T-helper 1 cell (primary cell): ENCODE measurements at places on chromosomes 4 and X.

DNA sequence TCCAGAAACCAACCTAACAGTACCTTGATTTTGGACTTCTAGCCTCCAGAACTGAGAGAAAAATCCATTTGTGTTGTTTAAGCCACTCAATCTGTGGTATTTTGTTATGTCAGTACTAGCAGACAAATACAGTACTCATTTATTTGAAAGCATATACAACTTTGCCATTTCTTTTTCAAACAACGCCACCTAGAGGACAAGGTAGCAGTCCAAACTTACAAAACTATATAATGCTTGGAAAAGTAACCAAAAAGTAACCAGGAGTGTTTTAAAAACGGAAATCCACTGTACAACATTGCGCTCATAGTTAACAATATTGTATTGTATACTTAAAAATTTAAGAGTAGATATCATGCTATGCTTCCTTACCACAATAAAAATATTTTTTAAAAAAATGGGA, 37.0 kb upstream of the FGF13 start:
- DNase-seq: no peak

DNA sequence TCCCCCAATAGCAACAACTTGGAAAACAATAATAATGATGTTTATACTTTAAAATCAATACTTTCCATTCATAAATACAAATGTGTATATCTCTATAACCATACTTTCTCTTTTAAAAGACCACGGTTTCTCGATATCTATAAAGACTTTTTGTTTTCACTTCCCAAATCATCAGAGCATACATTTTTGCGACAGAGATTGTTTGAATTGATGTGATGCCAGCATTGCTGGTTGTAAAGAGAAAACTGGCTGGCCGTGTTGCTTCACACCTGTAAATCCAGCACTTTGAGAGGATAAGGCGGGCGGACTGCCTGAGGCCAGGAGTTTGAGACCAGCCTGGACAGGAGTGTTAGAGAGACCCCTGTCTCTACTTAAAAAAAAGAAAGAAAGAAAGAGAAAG, 77.6 kb upstream of the ZNF518B start:
- DNase-seq: no peak

GRCh38 chrX:16750136-16750535, 30.7 kb downstream of the SYAP1 start:
- DNase-seq: no peak

DNA sequence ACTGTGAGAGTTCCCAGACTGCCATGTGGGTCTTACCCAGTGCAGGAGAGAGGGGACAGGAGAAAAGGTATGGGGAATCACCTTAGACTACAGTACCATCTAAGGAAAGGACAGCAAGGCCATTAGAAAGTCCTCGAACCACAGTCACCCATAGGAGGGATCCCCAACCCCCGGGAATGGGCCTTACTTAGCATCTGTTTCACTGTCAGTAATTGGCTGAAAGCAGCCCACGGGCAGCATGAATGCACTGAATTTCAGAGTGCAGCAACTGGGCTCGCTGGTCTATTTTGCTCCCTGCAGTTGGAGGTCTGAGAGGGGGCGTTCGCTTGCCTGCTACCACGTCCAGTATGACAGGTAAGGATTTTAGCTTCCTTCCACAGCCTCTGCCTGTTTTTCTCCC, 50.4 kb upstream of the KLHL8 start:
- no peak for DNase-seq

DNA sequence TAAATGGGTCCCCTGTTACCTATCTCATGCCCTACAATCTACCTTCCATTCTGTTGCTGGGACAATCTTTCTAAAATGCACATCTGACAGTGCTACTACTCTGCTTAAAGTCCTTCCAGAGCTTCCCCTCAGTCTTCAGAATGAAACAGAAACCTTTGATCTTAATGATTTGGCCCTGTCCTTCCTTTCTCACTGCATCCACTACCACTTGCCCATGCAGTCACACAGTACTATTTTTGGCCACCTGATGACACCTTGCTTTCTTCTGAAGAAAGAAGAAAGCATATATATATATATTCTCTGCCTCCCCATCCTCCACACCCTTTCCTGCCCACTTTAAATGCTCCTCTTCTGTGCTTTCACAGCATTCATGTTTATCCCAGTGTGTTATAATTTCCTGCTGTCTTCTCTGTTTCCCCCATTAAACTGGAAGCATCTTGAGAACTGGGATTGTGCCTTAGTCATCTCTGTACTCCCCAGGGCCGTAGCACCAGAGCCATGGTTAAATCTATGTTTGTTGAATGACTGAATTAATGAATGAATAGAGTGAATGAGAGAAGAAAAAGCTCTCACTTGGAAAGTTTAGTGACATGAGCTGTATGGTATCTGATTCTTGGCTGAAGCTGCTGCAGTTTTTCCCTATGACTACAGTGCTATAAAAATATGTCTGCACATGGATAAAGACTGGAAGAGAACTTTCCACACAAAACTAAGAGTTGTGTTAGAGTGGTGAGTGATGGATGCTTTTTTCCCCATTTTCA, 56.2 kb downstream of the RTL9 start:
- no peak for DNase-seq

GRCh38 chrX:14630733-14631132, 101.4 kb downstream of the GLRA2 start:
- DNase-seq: no peak

DNA sequence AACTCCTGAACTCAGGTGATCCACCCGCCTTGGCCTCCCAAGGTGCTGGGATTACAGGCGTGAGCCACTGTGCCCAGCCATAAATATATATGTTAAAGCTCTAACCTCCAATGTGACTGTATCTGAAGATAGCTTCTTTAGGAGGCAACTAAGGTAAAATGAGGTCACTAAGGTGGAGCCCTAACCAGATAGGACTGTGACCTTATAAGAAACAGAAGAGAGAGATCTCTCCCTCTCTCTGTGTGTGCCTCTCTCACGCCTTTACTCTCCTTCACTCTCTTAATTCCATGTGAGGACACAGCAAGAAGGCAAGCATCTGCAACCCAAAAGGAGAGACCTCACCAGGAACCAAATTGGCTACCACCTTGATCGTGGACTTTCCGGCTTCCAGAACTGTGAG, 926 bp upstream of the MAGIX start:
- no peak for DNase-seq

- DNase-seq: no peak
These were observed 228.1 kb downstream of the ZNF674 start for GRCh38 chrX:46317163-46317562.

- no peak for DNase-seq
These were observed 155.7 kb upstream of the STX18 start for GRCh38 chr4:4697584-4697983.

DNA sequence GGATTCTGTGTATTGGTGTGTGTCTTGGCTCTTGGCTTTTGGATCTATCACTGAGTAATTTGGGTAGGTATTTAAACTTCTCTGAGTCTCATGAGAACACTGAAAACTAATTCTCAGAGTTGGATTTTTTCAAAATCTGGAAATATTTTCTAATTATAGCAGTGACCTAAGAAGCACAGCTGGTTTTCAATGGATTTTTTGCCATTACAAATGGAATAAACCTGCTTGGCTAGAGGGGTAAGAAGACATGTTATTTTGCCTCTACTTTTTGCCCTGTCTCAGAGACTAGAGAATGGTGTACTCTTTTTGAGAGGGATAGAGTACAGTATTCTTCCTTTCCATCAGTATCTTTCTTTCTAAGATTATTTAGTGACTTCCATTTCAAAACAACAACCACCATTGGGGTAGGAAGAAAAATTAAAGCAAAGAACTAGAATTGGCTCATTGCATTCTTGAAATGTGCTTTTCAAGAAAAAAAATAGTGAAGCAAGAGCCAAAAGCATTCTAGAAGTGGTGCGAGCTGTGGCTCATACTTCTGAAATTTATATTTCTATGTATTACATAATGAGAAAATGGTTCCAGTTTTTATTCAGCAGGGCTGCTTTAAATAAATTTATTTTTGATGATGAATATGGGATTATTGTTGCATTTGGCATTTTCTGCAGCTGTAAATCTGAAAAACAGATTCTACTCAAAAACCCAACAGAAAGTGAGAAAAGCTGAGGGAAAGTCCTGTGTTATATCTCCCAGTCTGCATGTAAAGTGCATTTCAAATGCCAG, 850.2 kb upstream of the SLIT2 start:
- DNase-seq: no peak

DNA sequence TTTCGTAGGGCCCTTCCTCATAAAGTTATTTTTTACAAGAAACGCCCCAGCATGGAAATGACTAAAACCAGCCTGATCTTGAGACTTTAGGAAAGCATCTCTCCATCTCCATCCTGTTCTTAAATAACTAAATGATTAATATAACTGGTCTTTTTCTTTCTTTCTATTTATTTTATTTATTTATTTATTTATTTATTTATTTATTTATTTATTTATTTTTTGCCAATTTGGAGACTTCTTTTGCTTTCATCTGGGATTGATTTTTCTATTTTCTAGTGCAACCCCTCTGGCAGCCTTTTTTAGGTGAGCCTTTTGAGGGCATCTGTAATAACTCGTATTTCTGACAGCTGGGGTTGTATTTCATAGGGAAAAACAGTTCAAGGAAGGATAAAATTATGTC, 1.2 kb upstream of the KLHL34 start:
- no peak for DNase-seq

DNA sequence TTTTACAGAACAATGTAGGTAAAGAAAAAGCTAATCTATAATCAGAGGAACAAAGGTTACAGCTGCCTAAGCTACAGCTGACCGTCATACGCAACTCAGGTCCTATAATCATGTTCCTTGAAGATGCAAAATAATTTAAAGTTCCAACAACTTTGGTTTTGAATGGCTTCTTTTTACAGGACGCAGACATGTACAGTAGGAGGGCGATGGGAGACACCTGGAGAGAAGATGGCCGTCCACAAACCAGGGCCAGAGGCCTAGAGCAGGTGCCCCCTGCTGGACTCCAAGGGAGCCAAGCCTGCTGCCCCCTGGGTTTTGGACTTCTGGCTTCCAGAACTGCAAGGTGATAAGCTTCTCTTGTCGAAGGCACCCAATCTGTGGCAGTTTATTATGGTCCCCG, 10.6 kb downstream of the HGFAC start:
- no peak for DNase-seq

GRCh38 chr4:159719531-159719930, 616.7 kb downstream of the RAPGEF2 start:
- DNase-seq: no peak

GRCh38 chr4:110224812-110225211, 26.4 kb upstream of the ELOVL6 start:
- DNase-seq: no peak
